Gastroesophageal sphincter (tissue), 4 donors: ENCODE measurements at places on chromosomes 2 and 18. TPM values are rescaled to one million over a fixed set of nuclear protein-coding genes. Genes with fewer than 3 reads are reported as not detected.

CDH2 gene
- total RNA-seq: 12.9 TPM

DOK6 gene
- total RNA-seq: 0.62 TPM

ABCG8 gene
- not detected for total RNA-seq

SERPINB3 gene
- 0.40 TPM for total RNA-seq

HOXD13 gene
- total RNA-seq: not detected

DTNA gene
- 190 TPM for total RNA-seq

ASB1 gene
- 39.3 TPM for total RNA-seq

LRRTM1 gene
- total RNA-seq: 1.2 TPM

MYO1B gene
- total RNA-seq: 20.0 TPM

DCDC2C gene
- total RNA-seq: 4.0 TPM

STEAP3 gene
- total RNA-seq: 2.0 TPM

HAT1 gene
- 25.2 TPM for total RNA-seq

TEX44 gene
- total RNA-seq: not detected

TWIST2 gene
- 51.8 TPM for total RNA-seq

BCL11A gene
- total RNA-seq: 10.6 TPM

ANKRD53 gene
- 1.0 TPM for total RNA-seq

DNAH7 gene
- 0.67 TPM for total RNA-seq

IL36G gene
- not detected for total RNA-seq

INPP5D gene
- 7.9 TPM for total RNA-seq

TACR1 gene
- total RNA-seq: 2.5 TPM

AQP4 gene
- 36.1 TPM for total RNA-seq

IL1RL1 gene
- total RNA-seq: 22.6 TPM

CRYBA2 gene
- total RNA-seq: not detected

TUBA4B gene
- not detected for total RNA-seq

GKN2 gene
- not detected for total RNA-seq

ADCY3 gene
- 37.4 TPM for total RNA-seq

NCKAP5 gene
- 0.27 TPM for total RNA-seq

ATIC gene
- total RNA-seq: 29.3 TPM

HS6ST1 gene
- 20.5 TPM for total RNA-seq

SAG gene
- total RNA-seq: not detected

UGT1A7 gene
- total RNA-seq: not detected

SERPINB5 gene
- not detected for total RNA-seq

CACNB4 gene
- 2.2 TPM for total RNA-seq

CCDC85A gene
- 3.2 TPM for total RNA-seq

PTPN2 gene
- 13.0 TPM for total RNA-seq

SIGLEC15 gene
- total RNA-seq: not detected

RFTN2 gene
- 4.2 TPM for total RNA-seq

ARL5A gene
- 58.8 TPM for total RNA-seq

SPHKAP gene
- total RNA-seq: 0.47 TPM
